AG08396 (cell line): ENCODE measurements at places on chromosomes 4 and X.

GRCh38 chr4:139825523-139826014, 159.9 kb downstream of the MGST2 start:
- no peak for DNase-seq

GRCh38 chr4:186851291-186852072, 127.8 kb upstream of the FAT1 start:
- DNase-seq, result no peak

- no peak for DNase-seq
Observed at GRCh38 chr4:139756391-139757180, 91.0 kb downstream of the MGST2 start.

DNA sequence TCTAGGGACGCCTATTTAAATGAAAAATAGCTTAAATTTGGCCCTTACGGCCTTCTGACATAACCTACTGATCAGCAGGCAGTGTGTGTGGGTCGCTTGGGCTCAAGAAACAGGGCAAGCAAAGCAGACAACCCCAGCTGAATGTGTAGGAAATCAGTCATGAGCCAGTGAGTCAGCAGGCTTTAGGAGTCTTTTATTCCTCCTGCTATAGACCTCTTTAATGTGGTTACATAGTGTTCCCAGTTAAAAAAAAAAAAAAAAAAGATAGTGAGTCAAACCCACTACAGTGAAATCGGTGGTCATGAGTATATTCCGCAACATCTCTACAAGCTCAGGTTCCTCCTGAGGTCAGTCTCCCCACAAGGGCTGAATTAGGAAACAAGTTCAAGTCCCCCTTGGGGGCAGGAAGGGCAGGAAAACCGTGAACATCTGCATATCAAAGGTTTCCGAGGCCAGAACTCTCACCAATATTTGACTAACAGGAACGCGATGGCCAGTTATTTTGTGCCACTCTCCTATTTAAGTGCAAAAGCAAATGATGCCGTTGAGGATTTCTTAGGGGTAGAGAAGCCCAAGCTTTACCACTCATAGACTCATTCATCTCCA, 32.7 kb downstream of the ACSL1 start:
- DNase-seq, result peak; percentile 68

GRCh38 chr4:94359838-94360237, 17.2 kb upstream of the HPGDS start:
- DNase-seq, result no peak

- no peak for DNase-seq
Observed at GRCh38 chr4:177441061-177441802, 1.0 kb downstream of the AGA start.

GRCh38 chr4:22091352-22091717, 142.8 kb upstream of the KCNIP4 start:
- no peak for DNase-seq

DNA sequence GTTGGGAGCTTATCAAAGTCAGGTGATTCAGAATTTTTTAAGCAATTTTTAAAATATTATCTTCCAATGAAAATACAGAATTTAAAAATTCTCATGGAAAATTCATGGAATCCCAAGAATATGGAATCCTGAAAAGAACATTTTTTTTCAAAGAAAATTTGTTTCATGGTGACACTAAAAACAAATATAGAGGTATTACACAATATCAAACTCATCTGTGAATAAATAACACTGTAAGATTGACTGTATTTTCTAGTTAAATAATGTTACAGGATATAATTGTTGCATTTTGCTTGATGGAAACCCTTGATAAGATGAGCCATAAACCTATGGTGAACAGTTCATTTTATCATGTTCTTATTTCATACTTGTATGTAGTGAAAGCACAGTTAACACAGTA, 11.4 kb downstream of the PRIMPOL start:
- no peak for DNase-seq
